Fibroblast of lung (primary cell): ENCODE measurements at places on chromosomes 6 and 20. TPM values are rescaled to one million over a fixed set of nuclear protein-coding genes. Genes with fewer than 3 reads are reported as not detected.

GRCh38 chr20:46434597-46434996, 28.2 kb upstream of the ELMO2 start:
- H3K36me3 ChIP-seq, result no peaks in the 10 kb centered on the region
- H3K4me1 ChIP-seq, result no peaks in the 10 kb centered on the region
- DNase-seq, result no peak
- H3K4me3 ChIP-seq, result no peak overlapping the region

GRCh38 chr20:17647391-17648314, 34.4 kb downstream of the RRBP1 start:
- peaks cover 11% of the 10 kb centered on the region for H3K36me3 ChIP-seq
- no peak for DNase-seq
- H3K27ac ChIP-seq, result no peak overlapping the region
- peaks cover 19% of the 10 kb centered on the region for H3K4me1 ChIP-seq
- no peak overlapping the region for H3K4me3 ChIP-seq

- no peak overlapping the region for H3K27ac ChIP-seq
- DNase-seq, result no peak
- no peak overlapping the region for H3K4me3 ChIP-seq
- no peaks in the 10 kb centered on the region for H3K36me3 ChIP-seq
- no peaks in the 10 kb centered on the region for H3K4me1 ChIP-seq
- H3K27me3 ChIP-seq, result peaks cover 2% of the 10 kb centered on the region
Measured at GRCh38 chr6:30997301-30997700, 13.0 kb upstream of the MUC22 start.

GRCh38 chr6:116369964-116370759, 585 bp upstream of the DSE start:
- DNase-seq, result no peak
- H3K4me1 ChIP-seq, result no peaks in the 10 kb centered on the region
- H3K4me3 ChIP-seq, result peak overlapping the region; percentile 61

DNA sequence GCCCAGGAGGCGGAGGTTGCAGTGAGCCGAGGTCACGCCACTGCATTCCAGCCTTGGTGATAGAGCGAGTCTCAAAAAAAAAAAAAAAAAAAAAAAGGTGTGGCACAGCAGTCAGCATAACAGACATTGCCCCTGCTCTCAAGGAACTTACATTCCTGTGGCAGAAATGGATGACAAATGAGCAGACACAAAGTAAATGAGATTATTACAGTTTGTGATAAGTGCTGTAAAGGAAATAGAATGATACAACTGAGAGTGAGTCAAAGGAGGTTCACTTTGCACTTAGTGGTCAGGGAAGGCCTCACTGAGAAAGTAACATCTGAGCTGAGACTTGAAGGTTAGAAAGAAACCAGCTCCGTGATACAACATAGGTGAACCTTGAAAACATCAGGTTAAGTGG, 36.4 kb downstream of the CEP250 start:
- H3K4me3 ChIP-seq, result no peak overlapping the region
- H3K4me1 ChIP-seq, result no peaks in the 10 kb centered on the region
- no peaks in the 10 kb centered on the region for H3K27me3 ChIP-seq

- no peak overlapping the region for H3K4me3 ChIP-seq
- H3K27me3 ChIP-seq, result no peaks in the 10 kb centered on the region
- DNase-seq, result peak; percentile 74
- H3K27ac ChIP-seq, result no peak overlapping the region
Measured at GRCh38 chr6:129331450-129332138, 378.4 kb downstream of the ARHGAP18 start.

- H3K4me3 ChIP-seq, result no peak overlapping the region
- DNase-seq, result no peak
- peaks cover 22% of the 10 kb centered on the region for H3K27me3 ChIP-seq
- no peak overlapping the region for H3K27ac ChIP-seq
- H3K36me3 ChIP-seq, result no peaks in the 10 kb centered on the region
Measured at GRCh38 chr20:25044660-25045342, 13.1 kb downstream of the ACSS1 start.

- H3K36me3 ChIP-seq, result no peaks in the 10 kb centered on the region
- no peak overlapping the region for H3K27ac ChIP-seq
- DNase-seq, result no peak
- no peaks in the 10 kb centered on the region for H3K27me3 ChIP-seq
Measured at GRCh38 chr6:165732696-165733488, 69.9 kb upstream of the PDE10A start.

The PSORS1C1 gene
- polyA plus RNA-seq, result 0.40 and 0.41 TPM in 2 replicates

The SPAG4 gene
- polyA plus RNA-seq, result 2.6 and 4.3 TPM in 2 replicates

The KHDC1 gene
- polyA plus RNA-seq, result 5.3 and 7.0 TPM in 2 replicates

The ZSCAN23 gene
- polyA plus RNA-seq, result 1.1 and 3.8 TPM in 2 replicates
